ENCODE measurements at places on chromosomes 4 and X. TPM values are rescaled to one million over a fixed set of nuclear protein-coding genes. Genes with fewer than 3 reads are reported as not detected.

The ARHGAP24 gene
- 28.6 TPM for polyA plus RNA-seq

The CLCN4 gene
- 6.6 TPM for polyA plus RNA-seq

The FAM47A gene
- polyA plus RNA-seq = not detected

The VCX gene
- polyA plus RNA-seq = not detected

The NWD2 gene
- polyA plus RNA-seq = 0.01 TPM

The FHIP1A gene
- 4.7 TPM for polyA plus RNA-seq

The ATP2B3 gene
- 0.33 TPM for polyA plus RNA-seq

The MND1 gene
- polyA plus RNA-seq = 10.3 TPM

The NAP1L3 gene
- polyA plus RNA-seq = 15.0 TPM

The MAGEA2B gene
- not detected for polyA plus RNA-seq

The SORBS2 gene
- polyA plus RNA-seq = 34.5 TPM

All from left lung (tissue), 14 donors.